GM19239 (cell line): ENCODE measurements at places on chromosomes 16 and 17.

DNA sequence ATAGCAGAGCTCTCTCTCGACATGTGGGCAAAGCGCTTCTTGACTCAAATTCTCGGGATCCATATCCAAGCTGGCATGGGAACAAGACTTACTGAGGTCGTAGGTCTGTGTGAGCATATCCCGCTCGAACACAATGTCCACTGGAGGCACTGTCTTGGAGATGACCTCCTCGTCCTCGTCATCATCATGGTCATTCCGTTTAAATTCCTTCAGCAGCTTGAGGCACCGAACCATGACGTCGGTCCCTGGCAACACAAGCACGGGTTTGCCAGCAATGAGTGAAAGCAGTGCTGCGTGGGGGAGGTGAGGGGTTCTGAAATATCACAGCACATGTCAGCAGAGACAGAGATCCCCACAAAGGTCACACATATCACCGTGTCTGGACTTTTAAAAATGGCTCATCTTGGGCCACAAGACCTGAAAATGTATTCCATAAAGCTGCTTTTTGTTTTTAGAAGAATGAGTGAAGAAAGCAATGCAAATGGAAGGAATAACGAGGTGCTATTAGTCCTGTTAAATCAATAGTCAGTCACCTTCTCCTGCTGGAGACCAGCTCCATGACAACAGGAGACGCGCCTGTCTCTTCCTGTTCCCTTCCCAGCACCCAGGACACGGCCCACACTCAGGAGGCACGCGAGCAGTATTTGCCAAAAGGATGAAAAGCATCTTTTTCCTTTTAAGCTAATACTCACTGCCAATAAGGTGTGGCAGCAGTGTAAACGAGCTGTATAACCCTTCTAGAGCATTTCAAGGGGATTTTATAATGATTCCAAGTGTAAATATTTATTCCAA is 37.9 kb downstream of the GTF3C1 start:
- no peak for DNase-seq

DNA sequence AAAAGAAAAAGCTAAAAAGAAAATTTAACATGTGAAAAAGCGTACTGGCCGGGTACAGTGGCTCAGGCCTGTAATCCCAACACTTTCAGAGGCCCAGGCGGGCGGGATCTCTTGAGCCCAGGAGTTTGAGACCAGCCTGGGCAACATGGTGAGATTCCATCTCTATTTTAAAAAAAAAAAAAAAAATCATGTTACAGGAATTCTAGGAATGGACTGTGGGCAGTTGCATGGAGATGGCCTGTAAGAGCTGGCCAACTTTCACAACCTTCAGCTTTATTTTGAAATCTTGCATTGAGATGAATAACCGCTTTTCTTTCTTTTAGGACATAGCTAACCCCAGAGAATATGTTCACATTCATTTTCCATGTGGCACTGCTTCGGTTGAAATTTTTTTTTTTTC is 8.2 kb upstream of the CIAO3 start:
- DNase-seq: no peak

- DNase-seq: no peak
Observed at GRCh38 chr16:35908942-35909341, 2449.5 kb downstream of the TP53TG3F start.

DNA sequence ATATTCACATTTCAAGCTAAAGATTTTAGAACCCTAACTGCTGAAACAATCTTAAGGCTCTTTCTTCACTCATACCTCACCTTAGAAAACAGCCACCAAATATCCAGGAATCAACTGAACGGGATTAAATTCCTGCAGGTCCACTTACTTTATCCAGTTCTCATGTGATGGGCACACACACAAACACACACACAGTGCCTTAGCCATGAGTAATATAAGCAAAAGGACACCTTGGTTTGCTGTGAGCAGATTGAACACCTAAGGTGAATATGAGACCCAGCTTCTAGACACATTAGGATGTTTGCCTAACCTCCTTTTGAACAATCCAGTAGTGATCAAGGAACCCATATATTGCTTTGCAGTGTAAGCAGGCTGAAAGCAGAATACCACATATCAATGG is 81.5 kb downstream of the TUBD1 start:
- no peak for DNase-seq

- DNase-seq: no peak
Observed at GRCh38 chr17:43637563-43638323, 24.0 kb downstream of the MEOX1 start.

DNA sequence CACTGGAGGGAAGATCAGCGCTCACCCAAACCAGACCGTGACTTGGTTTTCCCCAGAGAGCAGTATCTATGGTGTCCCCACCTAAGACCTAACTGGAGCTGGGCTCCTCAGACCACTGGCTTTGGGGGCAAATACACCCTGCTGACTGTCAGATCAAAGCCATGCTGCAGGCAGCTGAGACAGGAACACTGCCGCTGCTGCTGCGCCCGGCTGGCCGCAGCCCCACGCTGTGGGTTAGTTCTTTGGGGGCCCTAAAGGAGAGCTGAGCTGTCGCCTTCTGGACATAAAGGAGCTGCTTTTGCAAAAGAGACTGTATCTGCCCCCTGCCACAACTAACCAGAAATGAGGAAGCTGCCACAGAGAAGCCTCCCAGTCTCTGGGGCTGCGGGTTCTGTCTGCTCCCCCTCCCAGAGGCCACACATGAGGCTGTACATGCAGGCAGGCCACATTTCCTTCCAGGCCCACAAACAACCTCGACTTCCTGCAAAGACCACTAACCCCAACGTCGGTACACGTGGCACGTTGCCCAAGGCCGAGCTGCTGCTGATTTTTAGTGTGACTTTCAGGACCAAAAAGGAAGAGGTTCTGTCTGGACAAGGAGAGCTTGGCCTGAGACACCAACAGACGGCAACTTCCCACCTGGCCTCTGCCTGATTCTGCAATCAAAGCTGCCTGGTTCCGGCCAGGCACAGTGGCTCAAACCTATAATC is 18.2 kb upstream of the ABR start:
- peak; percentile 61 for DNase-seq

DNA sequence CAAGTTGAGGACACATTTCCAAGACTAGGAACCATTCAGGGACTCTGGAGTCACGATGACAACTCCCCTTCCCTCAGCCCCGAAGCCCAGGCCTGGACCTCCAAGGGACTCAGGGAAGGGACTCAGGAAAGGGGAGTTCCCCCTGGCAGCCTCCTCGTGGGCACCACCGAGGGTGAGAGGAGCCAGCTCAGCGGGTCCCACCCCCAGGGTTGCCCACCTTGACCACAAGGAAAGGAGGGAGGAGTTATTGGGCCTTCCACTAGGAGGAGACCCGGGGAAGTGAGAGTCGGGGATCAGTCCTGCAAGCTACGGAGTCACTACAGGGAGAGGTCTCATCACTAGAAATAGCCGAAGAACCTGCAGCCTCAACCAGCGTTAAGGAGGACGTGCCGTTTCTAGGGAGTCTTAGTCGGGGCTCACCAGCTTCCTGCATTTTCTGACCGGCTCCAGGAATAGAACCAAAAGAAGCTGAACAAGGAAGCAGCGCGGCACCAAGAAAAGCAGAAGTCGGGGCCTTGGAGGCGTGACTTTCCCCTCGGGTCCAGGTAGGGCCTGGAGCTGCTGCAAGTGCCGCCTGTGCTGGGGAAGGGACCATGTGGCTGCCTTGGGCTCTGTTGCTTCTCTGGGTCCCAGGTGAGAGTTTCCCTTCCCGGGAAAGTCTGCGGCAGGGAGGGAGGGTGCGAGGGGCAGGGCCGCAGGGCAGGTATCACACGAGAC is at the start of gene CD300A:
Gene CD300A (plus strand): TSS at position 524 of the 717 bp plus-strand sequence. CDS start 70 bp downstream, at position 594.
- no peak for DNase-seq

GRCh38 chr16:52851211-52851740 is 201.4 kb downstream of the CHD9NB start:
- DNase-seq: no peak

DNA sequence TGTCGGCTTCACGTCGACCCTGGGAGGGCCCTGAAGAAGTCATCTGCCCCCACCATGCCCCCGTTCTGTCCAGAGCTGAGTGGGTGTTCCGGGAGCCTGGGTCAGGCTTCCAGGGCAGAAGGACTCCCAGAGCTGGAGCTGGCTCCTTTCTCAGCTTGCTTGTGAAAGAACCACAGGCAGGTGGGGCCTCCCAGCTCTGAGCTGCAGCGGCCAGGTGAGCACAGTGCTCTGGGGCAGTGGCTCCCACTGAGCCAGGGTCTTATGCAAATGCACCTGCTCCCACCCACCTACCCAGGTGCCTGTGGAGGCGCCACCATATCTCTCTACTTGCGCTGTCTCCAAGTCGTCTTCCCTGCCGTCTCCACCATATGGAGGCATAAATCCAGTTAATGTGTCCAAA is 140.0 kb upstream of the RPL38 start:
- DNase-seq: no peak

GRCh38 chr17:4938069-4938491 is 1.8 kb downstream of the SLC25A11 start:
- no peak for DNase-seq

- DNase-seq: no peak
Observed at GRCh38 chr17:69111794-69112193, 29.9 kb downstream of the ABCA6 start.

DNA sequence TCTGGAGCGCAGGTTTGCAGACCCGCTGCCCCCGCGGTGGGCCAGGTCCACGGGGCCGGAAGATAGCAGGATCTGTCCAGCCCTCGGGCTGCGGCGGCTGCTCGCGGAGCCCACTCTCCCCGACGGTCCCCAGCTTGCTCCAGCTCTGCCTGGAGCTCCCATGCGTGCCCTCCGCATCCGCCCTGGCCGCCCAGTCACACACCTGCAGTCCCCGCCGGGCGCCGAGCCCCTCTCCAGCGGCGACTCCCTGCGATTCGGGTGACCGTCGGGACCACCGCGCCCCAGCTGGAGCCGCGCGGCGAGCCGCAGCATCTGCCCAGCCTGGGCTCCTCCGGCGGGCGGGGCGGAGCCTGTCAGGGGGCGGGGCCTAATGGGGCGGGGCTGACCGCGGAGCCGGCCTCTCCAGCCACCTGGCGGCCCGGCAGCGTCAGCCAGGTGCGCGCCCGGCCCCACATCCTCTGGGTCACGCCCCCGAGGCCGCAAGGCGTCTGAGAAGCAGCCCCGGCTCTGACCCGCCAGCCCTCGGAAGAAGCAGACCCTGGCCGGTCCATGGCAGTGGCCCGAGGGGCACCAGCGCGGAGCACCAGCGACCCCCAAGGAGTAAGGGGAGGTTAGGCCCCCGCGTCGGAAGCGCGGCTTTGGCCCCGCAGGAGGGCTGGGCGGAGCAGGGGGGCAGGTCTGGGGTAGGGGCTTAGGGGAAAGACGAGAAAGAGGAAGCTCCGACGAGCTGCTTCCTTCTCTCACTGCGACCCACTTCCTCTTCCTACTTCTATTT is at the start of gene PIK3R5:
Gene PIK3R5 (minus strand): TSS at position 314 of the 775 bp plus-strand sequence. CDS start 54,213 bp downstream, outside the sequence.
- peak; percentile 87 for DNase-seq

- DNase-seq: no peak
Observed at GRCh38 chr16:82783933-82784572, 157.3 kb downstream of the CDH13 start.

- no peak for DNase-seq
Observed at GRCh38 chr16:3732171-3732570, 14.8 kb upstream of the TRAP1 start.

- DNase-seq: peak; percentile 20
Observed at GRCh38 chr16:21600031-21600773, 825 bp downstream of the METTL9 start.

- no peak for DNase-seq
Observed at GRCh38 chr17:72137161-72137560, 16.3 kb downstream of the SOX9 start.

GRCh38 chr17:58277107-58277801 is 3.5 kb downstream of the MPO start:
- no peak for DNase-seq

DNA sequence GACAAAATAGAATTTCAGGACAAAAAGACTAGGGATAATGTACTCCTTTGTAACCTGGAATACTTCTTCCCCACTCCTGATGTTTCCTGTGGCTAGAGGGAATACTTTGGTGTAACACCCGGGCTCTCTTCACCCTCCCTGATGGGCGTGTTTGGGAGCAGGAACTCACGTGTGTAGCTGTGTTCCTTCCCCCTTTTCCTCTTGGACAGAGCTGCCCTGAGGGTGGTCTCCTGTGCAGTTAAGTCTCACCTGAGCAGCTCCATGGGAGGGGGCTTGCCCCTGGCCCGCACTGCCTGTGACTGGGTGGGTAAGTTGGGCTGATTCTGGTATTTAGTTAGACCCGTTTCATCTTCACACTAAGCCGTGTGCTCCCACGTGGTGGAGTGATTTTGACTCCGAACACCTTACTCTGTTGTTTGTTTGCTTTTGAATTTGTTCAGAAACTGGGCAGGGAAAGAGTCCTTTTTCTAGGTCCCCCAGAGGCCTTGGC is 87.9 kb downstream of the OR1D5 start:
- DNase-seq: no peak

GRCh38 chr17:48856122-48856821 is 25.4 kb downstream of the CALCOCO2 start:
- DNase-seq: no peak

- DNase-seq: no peak
Observed at GRCh38 chr16:23629516-23629915, 11.6 kb downstream of the PALB2 start.

DNA sequence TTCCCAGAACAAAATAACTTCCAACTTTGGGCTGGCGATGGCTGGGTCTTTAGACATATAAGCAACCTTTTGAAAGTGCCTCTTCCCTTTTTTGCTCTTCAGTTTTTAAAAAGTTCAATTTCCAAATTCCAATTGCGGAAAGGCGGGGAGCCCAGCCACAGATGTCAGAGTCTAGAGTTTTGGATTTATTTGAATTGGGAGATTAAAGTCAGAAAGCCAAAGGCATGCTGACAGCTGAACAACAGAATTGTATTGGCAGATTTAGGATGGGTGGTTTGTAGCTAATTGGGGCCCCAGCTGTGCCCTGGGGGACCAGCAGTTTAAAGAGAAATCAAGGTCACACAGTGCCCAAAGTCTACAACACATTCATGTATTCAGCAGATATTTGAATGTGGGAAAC is 10.5 kb downstream of the YPEL2 start:
- no peak for DNase-seq

DNA sequence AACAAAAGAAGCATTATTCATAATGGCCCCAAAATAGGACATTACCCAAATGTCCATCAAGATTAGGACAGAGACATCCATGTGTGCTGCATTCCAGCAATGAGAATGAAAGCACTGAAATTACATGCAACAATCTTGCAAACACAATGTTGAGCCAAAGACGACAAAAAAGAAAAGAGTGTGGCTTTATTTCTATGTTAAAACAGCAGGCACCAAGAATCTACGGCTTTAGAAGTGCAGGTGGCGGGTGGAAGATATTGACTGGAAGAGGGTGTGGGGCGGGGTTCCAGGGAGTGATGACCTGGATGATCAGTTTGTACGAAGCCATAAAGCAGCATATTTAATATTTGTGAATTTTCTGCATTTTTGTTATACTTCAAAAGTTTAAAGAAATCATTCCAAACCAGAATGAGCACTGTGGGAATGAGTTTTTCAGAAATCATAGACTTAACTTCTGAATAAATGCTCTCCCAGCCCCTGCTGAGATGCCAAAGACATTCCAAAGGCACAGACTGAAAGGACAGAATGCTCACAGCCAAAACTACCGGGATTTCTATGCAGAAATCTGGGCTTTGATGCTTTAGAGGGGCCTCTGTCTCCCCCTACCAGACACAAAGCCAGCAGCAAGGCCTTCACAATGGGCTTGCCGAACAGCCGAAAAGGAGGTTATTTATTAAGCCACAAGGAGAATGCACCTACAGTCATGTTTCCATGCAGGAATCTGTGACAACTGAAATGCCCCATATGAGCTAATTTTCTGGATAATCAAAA is 361.6 kb downstream of the GRIN2A start:
- no peak for DNase-seq

- no peak for DNase-seq
Observed at GRCh38 chr16:73060892-73061490, 13.1 kb upstream of the ZFHX3 start.
